ENCODE measurements at places on chromosomes 2 and 18. TPM values are rescaled to one million over a fixed set of nuclear protein-coding genes. Genes with fewer than 3 reads are reported as not detected.

SLC19A3 gene
- total RNA-seq: 7.9 TPM

KIAA2012 gene
- not detected for total RNA-seq

TXNL4A gene
- total RNA-seq: 74.6 TPM

TGFBRAP1 gene
- total RNA-seq: 49.8 TPM

OR6B2 gene
- not detected for total RNA-seq

Measured in melanocyte of skin (primary cell).